Fibroblast of villous mesenchyme (primary cell): ENCODE measurements at places on chromosomes 3 and 15. TPM values are rescaled to one million over a fixed set of nuclear protein-coding genes. Genes with fewer than 3 reads are reported as not detected.

SCN11A gene
- under 0.01 TPM in 2 replicates for total RNA-seq

UBE2Q2 gene
- total RNA-seq: 51.2 and 70.4 TPM in 2 replicates

MME gene
- 310 and 479 TPM in 2 replicates for total RNA-seq

C3orf85 gene
- not detected in 2 replicates for total RNA-seq

FAM227B gene
- 3.9 and 4.3 TPM in 2 replicates for total RNA-seq

COL7A1 gene
- total RNA-seq: 79.0 and 140 TPM in 2 replicates

WDR76 gene
- total RNA-seq: 15.1 and 17.7 TPM in 2 replicates

DPPA2 gene
- not detected in 2 replicates for total RNA-seq

SOX14 gene
- total RNA-seq: not detected in 2 replicates

HERC2 gene
- 39.6 and 41.0 TPM in 2 replicates for total RNA-seq

UPK1B gene
- total RNA-seq: 0.32 and 2.2 TPM in 2 replicates

CNTN3 gene
- 1.6 and 6.5 TPM in 2 replicates for total RNA-seq

SPESP1 gene
- 1.6 and 3.0 TPM in 2 replicates for total RNA-seq

COL8A1 gene
- 324 and 401 TPM in 2 replicates for total RNA-seq

BNC1 gene
- 5.2 and 6.9 TPM in 2 replicates for total RNA-seq

TRH gene
- not detected in 2 replicates for total RNA-seq

SLC9C1 gene
- under 0.01 TPM in 1 of 2 replicates, not detected in the other for total RNA-seq

NR1I2 gene
- total RNA-seq: under 0.01 TPM in 2 replicates

ZBTB47 gene
- total RNA-seq: 25.4 and 25.9 TPM in 2 replicates

CPA3 gene
- under 0.01 TPM in 1 of 2 replicates, not detected in the other for total RNA-seq

C3orf49 gene
- total RNA-seq: not detected in 2 replicates

LRRC31 gene
- not detected in 2 replicates for total RNA-seq

MYH15 gene
- under 0.01 TPM in 2 replicates for total RNA-seq

CLDN11 gene
- total RNA-seq: 276 and 411 TPM in 2 replicates

CHST2 gene
- 22.5 and 40.2 TPM in 2 replicates for total RNA-seq

TSPAN3 gene
- total RNA-seq: 136 and 203 TPM in 2 replicates

RPP25 gene
- total RNA-seq: 2.6 and 11.0 TPM in 2 replicates

TGM5 gene
- total RNA-seq: not detected in 2 replicates

CX3CR1 gene
- total RNA-seq: not detected in 2 replicates
